8988T (cell line): ENCODE measurements at places on chromosomes 3 and 15.

- no peak for DNase-seq
Measured at GRCh38 chr3:47643092-47643491, 64.4 kb upstream of the CSPG5 start.

GRCh38 chr3:49754536-49754935 is 30.8 kb upstream of the GMPPB start:
- no peak for DNase-seq

- DNase-seq = no peak
Measured at GRCh38 chr3:73228437-73228836, 167.0 kb downstream of the EBLN2 start.

DNA sequence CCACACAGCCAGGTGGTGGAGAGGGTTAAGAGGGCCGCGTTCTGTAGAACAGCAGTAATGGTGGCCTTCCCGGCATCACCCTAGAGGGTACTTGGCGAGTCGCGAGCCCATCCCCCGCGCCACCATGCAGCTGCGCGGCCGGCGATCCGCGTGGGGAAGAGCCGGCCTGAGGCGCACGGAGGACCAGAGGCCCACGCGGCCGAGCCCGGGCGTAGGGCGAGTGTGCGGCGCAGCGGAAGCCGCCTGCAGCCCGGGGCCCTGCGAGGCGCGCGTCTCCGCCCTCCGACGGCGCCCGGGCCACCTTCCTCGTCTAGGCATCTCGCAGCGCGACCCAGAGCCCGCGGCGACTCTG is 423 bp downstream of the TKT start:
- DNase-seq = peak; percentile 51

DNA sequence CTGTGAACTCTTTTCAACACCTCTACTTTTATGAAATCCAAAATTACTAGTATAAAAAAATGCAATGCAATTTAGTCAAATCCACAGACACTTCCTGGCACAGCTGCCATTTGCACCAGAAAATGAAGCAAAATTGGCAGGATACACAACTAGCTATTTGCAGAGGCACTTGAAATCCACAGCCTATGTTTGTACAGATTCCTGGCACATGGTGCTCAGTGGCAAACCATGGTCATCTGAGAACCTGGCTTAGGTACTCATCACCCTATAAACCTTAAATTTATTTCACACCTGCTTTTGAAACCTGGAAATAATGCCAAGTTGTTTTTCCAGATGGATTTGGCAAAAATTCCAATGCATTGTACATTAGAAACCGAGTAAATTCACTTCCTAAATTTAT is 20.2 kb upstream of the PPM1L start:
- no peak for DNase-seq

- DNase-seq = no peak
Measured at GRCh38 chr3:173591401-173591800, 193.9 kb downstream of the NLGN1 start.

GRCh38 chr3:184694716-184695115 is 17.1 kb downstream of the MAGEF1 start:
- DNase-seq = no peak
